Aorta (tissue), 5 donors: ENCODE measurements at places on chromosomes 3 and 15. TPM values are rescaled to one million over a fixed set of nuclear protein-coding genes. Genes with fewer than 3 reads are reported as not detected.

Gene GOLGA6L6
- total RNA-seq: not detected

Gene ESYT3
- total RNA-seq: 2.7 TPM

GRCh38 chr3:8851703-8852102 is 82.3 kb upstream of the OXTR start:
- DNase-seq: no peak

- no peak for DNase-seq
Observed at GRCh38 chr15:56460071-56460470, 4.9 kb downstream of the MNS1 start.

Gene ABHD5
- total RNA-seq: 28.8 TPM

DNA sequence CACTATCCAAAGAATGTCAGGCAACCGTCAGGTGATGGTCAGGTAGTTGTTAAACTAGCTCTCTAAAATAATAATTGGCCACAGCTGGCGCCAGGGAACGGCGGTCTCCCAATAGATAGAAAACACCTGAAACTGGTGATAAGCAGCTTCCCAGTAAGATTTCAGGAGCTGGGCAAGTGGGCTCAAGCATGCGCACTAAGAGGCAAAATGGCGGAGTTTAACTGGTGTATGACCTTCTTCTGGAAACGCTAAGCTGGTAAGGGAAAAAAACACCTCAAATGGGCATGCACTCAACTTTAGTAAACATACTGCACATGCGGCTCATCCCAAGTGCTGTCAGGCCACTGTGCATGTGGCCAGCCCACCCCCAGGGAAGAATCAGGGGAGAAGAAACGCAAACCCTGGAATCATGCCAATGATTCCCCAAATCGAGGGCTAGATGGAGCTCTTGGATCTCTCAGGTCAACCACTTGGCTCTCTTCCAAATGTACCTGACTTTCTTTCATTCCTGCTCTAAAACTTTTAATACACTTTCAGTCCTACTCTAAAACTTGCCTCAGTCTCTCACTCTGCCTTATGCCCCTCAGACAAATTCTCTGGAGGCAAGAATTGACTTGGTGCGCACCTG is 195.0 kb downstream of the ZNF621 start:
- DNase-seq: no peak

Gene GOLGA6A
- total RNA-seq: not detected
